ENCODE measurements at places on chromosomes 13 and 19.
A peak's percentile ranks its signal among the peaks of the same experiment; 100 is the strongest.

DNA sequence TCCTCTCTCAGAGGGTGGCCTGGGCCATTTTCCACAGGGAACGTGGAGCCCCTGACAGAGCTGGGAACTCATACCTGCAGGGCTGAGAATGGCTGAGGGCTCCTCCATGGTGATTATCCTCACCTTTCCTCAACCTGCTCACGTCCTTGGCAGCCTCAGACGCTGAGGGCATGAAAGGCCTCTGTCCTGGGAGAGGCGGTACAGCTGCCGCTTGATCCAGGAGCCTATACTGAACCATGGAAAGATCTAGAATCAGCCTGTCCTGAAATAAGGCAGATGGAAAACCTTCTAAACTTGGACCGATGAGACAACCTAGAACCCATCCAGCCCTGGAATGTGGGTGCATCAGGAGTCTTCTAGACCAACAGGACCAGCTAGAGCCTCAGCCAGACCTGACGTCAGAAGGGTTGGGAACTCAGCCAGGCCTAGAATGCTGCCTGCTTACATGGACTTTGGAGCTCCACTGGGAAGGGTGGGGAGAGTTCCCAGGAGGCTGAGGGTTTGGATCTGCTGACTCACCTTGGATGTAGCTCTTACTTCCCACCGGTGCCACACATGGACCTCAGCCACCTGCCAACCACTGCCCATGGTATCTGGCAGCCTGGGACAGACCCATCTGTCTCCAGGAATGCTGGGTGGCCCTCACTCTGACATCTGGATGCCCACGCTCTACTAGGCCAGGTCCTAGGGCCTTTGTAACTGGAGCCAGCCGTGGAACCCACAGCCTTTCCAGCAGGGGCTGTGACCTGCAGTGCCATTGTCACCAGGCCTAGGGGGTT, 7.5 kb downstream of the KCTD15 start:
- DNase-seq: no peak

DNA sequence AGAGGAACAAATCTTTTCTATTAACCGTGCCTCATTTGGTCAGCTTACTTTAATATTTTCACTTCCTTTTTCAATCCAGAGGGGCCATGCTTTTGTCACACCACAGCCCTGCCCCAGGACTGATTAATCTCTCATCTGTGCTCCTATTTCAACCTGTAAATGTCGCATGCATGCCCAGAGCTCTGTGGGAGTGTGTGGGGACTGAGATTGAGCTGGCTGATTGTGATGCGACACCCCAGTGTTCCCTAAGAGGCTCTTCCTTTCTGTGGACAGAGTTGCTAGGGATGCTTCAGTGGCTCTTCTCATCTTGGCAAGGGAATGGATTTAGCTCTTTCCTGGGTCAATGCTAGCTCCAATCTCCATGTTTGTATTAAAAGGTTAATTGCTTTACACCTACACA, 249.6 kb downstream of the TDRD3 start:
- DNase-seq: no peak

- DNase-seq: no peak
Observed at GRCh38 chr19:6744381-6745301, 5.2 kb downstream of the TRIP10 start.

- peak; percentile 52 for DNase-seq
Observed at GRCh38 chr19:3095441-3096191, 1.5 kb downstream of the GNA11 start.

GRCh38 chr19:750640-751423, at the start of gene MISP:
MISP (plus strand) TSS chr19:751112; CDS start chr19:756947, 5,835 bp downstream.
- no peak for DNase-seq

- DNase-seq: no peak
Observed at GRCh38 chr13:99312493-99312883, 5.3 kb upstream of the GPR183 start.

- peak; percentile 48 for DNase-seq
Observed at GRCh38 chr13:26254583-26255111, 718 bp downstream of the CDK8 start.

DNA sequence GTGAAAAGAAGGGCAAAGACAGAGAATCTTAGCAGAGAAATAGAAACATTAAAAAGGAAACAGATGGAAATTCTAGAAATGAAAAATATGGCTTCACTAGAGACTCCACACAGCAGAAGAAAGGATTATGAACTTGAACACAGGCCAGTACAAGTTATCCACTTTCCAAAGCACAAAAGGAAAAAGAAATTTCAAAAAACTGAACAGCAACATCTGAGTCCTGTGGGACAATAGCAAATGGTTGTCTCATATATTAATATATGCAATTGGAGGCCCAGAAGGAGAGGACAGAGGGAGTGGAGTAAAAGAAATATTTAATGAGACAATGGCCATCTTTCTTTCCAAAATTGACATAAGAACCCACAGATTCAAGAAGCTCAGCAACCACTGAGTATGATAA, 141.7 kb upstream of the GJB6 start:
- DNase-seq: no peak

- DNase-seq: peak; percentile 3
Observed at GRCh38 chr19:20278342-20278741, 111.3 kb downstream of the ZNF486 start.
